ENCODE measurements at places on chromosomes 12 and 14. TPM values are rescaled to one million over a fixed set of nuclear protein-coding genes. Genes with fewer than 3 reads are reported as not detected.

ZDHHC22 gene
- not detected for total RNA-seq

KCNJ8 gene
- total RNA-seq = not detected

A2M gene
- total RNA-seq = not detected

TSPAN11 gene
- total RNA-seq = not detected

MDGA2 gene
- not detected for total RNA-seq

FSCB gene
- not detected for total RNA-seq

SPTB gene
- not detected for total RNA-seq

LPCAT3 gene
- total RNA-seq = 29.5 TPM

TAC3 gene
- total RNA-seq = 0.57 TPM

PTPRR gene
- not detected for total RNA-seq

IL26 gene
- total RNA-seq = 7.7 TPM

SERPINA12 gene
- not detected for total RNA-seq

IFI27 gene
- total RNA-seq = 67.3 TPM

Measured in activated CD4-positive, alpha-beta T cell treated with anti-CD3 and anti-CD28 coated beads, Interleukin-2, amount 10 ng/mL, durations not matched to agents 24 days and 14 days (primary cell).